ENCODE measurements at places on chromosomes 4 and X.

GRCh38 chr4:87057835-87058355 is 123.1 kb downstream of the AFF1 start:
- DNase-seq, result no peak

DNA sequence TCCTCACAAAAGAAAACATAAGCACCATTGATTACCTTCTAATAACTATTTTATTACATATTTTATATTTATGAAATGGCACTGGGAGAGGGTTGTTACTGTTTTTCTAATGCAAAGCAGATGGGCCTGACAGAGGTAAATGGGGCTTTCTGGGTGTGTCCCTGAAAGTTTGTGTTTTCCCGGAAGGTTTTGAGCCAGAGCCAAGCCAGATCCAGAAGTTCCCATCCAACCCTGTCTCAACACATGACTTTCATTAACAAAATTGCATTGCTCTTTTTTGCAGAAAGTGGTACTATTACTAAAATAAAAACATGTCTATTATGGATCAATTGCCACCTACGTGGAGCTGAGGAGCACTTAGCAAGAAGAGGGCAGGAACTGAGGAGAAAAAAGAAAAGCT is 181.3 kb downstream of the RAB28 start:
- no peak for DNase-seq

DNA sequence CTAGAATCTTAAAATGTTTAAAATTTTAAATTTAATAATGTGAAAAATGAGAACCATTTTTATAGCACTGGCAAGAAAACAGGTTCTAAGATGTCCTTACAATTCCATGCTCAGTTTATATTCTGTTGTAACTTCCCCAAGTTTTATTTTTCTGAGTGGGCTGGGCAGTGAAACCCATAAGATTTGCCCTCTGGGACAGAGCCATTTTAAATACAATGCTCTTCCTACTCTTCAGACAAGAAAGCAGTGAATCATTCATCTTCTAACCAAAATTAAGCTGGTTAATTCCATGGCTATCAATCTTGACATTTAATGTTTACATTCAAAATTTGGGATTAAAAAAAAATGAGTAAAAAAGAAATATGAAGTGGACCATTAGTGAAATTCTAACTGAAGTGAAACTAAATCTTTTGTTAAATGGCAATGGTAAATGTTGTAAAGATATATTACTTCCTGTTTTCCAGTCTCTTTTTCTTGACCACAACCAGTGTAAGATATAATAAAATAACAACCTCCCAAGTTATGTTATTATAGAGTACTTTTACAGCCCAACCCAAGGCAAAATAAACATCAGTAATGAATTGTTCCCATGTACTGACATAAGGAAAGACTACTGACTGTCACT is 37.2 kb upstream of the PTPN13 start:
- DNase-seq, result peak; percentile 49

DNA sequence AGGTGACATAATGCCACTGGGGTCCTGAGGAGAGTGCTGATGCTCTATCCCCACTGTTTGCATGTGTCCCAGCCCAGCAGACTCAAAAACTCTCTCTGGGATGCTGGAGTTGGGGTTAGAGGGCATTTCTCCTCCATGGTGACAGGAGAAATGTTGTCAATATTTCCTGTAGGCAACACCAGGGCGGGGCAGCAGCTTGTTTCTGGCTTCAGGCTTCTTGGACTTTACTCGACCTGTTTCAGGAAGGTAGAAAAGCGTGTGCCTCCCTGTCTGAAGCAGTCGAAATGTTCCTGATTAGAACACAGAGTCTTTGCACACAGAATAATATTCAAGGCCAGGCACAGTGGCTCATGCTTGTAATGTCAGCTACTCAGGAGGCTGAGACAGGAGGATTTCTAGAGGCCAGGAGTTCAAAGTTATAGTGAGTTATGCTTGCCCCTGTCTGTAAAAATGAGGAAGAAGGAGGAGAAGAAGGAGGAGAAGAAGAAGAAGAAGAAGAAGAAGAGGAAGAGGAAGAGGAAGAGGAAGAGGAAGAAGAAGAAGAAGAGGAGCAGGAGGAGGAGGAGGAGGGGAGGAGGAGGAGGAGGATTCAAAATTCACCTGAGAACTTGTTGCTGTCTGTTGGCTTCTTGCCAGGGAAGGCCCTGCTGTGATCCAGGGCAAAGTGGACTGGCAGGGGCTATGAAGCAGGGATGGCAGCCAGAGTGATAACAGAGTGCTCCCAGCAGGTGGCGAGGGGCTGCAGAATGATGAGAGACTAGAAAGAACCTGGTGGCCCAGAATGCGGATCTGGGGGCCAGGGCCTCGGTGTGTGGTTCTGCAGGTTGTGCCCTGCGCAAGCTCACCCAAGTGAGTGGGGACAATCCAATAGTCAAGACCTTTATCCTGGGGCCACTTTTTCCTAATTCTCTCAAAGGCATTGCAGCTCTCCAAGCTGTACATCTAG is 82.9 kb downstream of the RTL5 start:
- no peak for DNase-seq

DNA sequence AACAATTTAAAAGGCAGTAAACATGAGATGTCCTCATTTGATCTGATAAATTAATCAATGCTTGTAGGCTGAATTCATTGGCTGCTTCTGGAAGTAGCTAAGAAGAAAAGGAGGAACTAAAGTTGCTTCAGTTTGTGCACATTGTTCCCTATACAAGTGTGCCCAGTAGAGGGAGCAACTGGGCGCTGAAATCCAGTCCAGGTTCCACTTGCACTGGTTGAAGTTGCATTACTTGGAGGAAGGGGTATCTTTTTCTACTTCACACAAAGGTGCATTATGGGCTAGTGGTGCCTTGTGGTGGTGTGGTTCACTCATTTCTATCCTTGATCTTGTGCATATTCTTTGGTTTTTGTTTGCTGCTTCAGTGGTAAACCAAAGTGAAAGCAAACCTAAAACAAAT is 67.9 kb upstream of the SOX3 start:
- DNase-seq, result peak; percentile 14
